Fibroblast of lung (primary cell): ENCODE measurements at places on chromosomes 7 and 10.

DNA sequence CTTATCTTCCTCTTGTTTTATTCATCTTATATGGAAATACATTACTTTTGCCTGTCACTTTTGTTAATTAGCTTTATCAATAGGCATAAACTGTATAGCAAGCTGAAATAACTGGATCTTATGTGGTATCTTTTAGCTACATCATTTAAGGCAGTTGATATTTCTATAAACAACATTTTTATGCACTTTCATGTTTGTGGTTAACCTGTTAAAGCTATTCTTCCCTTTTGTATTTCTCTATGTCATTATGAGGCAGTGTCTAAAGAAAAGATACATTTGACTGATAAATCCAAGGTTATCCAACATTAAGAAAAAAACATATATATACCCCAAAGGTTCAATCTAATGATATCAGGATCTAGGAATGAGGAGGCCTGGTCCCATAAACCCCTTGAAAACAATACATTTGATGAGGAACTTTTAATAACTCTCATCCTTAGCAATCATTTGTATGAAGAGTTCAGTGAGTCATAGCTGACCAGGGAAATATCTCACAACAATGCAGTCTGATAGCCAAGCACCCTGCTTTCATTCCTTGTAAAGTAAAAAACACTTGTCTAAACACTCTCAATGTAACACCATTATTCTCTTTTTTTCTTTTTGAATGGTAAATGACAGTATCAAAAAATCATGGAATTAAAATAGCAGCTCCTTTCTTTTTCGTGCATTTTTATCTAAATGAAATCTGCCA is 300.9 kb downstream of the NEBL start:
- DNase-seq, result peak; percentile 83

DNA sequence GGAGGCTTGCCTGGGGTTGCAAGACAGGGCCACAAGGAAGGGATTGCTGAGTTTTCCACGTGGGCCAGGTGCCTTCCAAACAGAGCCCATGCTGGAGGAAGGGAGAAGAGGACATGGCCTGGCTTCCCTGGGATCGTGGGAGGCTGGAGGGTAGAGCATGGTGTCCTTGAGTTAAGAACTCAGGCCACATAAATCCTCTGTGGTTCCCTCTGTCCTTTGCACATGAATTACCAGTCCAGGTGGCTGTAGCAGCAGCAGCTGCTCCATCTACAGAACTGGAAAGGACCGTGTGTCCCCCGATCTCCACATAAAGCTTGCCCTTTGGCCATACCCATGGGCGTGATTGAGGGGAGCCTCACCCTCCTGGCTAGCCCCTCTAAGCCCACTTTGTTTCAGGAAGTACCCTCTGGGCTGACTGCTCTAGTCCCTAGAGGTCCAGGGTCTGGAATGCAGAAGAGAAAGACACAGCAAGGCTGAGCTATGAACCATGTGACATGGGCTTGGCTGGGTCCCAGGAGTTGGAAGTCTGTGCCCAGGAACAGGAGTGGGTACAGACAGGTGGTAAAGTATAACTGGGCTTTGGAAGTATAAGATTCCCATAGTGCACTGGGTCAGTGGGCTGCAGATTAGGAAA is 84.9 kb downstream of the C10orf105 start:
- DNase-seq, result no peak

DNA sequence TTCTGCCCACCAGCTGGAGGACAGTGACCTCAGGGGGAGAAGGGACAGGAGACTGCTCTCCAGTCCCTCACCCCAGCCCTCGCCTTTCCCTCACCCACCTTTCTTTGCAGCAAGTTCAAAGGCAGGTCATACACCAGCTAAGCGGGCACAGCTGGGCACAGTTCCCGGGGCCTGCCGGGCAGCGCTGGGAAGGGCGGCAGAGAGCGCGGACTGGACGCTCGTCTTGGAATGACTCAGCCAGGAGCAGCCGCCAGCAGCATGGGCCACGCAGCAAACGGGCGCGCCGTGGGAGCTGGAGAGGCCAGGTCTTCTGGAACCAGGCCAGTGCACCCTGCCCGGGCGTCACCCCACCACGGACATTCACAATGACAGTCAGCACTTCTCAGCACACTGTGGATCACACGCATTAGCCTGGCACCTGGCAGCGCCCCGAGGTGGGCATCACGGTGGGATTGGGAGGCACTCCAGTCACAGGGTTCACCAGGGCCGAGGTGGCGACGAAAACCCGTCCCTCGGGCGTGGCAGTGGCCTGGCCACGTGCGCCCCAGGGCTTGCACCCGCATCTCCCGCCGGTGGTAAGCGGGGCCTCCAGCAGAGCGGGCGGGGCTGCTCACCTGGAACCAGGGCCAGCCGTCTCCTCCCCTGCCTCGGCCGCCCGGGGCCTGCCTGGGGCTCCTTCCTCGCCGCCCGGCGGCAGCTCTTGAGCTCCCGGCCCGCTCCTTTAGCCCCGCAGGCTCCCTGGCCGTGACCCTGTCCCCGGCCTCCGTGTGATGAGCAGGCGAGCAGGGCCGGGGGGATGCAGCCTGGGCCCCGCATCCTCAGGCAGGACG is 29.0 kb upstream of the WDFY4 start:
- DNase-seq, result peak; percentile 68

DNA sequence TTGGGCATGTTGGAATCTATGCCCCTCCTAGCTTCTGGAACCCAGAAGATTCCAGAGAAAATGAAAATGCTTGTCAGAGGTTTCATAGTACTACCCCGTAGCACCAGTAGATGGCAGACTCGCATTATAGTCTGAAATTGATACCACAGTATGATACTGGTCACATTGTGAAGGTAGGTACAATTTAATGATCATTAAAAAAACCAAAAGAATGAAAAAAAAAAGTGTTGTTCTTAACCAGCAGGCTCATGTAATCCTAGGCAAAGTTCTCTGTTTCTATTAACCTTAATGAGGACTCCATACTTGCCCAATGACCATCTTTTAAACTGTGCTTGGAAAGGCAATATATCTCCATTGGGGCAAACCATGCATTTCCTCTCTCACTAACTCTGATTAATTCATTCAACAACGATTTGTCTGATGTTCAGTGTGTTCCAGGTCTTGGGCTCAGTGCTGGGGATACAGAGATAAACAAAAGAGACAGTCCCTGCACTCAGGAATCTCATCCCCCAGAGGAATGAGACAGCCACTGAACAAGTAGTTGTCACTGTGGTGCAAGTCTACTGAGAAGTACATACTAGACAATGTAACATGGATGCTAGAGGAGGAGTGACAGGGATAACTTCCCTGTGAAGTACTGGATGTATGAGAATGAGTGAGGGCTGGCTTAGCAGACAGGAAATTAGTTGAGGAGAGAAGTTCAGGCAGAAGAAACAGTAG is 223.5 kb upstream of the PHYHIPL start:
- peak; percentile 39 for DNase-seq

DNA sequence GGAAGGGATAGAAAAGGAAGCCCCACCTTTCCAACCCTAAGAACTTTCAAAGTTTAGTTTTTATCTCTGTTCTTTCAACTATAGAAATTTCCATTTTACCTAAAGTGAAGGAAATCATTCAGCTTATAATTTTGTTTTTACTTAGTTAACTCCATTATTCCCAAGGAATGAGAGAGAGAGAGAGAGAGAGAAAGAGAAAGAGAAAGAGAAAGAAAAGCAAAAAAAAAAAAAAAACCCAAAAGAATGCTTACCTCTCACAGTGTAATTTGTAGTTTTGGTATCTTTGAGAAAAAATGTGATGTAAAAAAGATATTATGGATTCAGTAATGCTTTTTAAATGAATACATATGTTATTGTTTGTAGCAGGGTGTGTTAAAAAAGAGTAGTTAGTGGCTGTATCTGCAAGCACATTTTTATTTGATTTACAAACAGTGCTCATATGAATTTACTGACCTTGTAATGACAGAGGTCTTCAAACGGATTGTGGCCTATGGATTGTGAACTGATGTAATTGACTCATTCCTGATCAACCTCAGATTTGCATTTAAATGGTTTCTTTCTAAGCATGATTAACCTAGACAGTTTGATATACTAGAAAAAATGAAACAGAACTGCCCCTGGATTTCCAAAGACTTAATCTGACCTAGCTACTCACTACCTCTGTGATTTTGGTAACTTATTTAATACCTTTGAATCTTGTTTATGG is 64.9 kb downstream of the LCOR start:
- no peak for DNase-seq

GRCh38 chr10:44186150-44186549 is 198.7 kb downstream of the CXCL12 start:
- DNase-seq, result peak; percentile 87

- DNase-seq, result peak; percentile 45
These were observed 114.5 kb upstream of the CAV2 start for GRCh38 chr7:116384936-116385635.

DNA sequence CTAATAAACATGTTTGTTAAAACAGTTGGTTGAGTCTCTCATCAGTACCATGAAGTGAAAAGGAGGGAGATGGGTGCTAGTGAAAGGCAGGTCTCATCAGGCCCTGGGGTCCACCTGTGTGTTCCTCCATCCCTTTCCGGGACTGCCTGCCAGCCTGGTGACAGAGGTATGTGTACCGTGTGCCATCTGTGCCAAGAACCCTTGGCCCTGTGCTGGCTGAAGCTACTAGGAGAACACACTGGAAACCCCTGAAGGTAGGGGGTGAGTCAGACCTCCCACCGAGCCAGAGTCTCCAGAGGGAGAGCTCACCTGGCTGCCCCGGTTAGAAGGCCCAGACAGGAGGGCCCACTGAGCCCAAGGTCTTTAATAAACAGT is 2.3 kb downstream of the DDIT4 start:
- peak; percentile 39 for DNase-seq

- no peak for DNase-seq
These were observed 420 bp upstream of the MINPP1 start for GRCh38 chr10:87504307-87504639.

DNA sequence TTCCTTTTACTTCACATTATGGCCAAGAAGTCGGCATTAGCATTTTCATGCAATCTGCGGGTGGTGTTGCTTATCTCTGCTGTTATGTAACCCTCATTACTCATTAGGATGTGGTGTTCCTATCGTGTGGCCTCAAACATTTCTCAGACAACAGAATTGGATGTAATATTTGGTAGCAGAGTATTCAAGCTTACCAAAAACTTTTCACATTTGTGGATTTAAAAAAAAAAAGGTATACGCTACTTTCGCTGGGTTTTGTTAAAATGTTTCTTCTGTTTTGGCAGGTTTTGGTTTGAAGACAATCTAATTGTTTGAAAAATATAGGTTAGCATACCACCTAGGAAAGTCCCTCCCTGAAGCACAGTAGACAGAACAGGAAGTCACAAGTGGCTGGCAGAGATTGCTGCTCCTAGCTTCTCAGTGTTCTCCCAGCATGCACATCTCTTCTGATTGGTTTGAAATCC is 128.8 kb downstream of the GATA3 start:
- DNase-seq, result no peak
